ENCODE measurements at places on chromosomes 1 and 21.

DNA sequence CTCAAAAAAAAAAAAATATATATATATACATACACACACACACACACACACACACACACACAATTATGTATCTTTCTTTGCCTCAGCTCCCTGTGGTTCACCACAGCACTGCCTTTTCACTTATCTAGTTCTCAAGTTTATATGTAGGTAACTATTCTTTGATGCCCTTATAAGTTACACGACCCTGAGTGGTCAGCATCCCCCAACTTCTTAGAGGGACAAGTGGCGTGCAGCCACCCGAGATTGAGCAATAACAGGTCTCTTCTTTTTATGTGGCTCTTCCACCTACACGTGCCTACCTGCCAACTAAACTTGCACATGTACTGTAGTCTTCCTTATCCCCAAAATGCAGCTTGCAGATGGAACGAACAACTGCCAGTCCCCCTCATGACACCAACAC, 120.8 kb downstream of the GABPA start:
- no peak for DNase-seq

DNA sequence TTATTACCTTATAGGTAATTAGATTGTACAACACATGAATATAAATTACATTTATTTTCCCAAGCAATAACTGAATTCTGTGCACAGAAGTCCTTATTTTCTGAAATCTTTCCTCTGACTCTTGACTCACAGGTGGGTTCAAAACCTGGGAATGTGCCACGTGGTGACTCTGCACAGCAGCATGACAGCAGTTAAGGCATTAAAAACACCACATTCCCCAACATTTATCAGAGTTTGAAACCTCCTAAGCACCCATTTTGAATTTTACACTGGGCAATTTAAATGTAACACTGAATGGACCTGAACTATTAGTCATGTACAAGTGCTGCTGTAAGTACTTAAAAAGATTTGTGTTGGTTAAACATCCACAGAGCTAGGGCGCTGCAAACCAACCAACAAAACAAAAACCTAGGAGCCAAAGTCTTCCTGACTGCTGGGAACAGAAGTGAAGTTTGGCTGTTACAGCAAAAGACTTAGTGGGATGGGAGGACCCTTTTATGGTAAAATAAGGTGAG, 480.6 kb upstream of the CXADR start:
- no peak for DNase-seq

DNA sequence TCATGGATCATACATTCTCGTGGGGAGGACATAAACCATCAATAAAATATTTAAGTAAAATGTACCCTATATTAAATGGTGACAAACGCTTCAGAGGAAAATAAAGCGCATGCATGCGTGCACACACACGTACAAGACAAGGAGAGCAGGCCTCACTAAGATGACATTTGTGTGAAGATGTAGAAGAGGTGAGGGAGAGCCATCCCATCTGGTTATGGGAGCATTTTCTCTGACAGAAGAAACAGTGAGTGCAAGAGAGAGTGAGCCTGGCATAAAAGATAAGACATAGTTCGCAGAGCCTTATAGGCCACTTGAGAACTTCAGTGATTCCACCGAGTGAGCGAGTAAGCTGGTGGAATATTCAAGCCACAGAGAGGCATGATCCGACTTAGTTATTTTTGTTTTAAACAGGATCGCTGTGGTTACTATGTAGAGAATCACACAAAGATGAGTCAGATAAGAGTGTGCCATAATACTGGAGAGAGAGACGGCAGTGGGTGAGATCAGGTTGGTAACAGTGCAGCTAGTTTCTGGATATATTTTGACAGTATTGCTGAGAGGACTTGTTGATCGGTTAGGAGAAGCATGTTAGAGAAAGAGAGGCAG, 624.2 kb downstream of the PLPP3 start:
- no peak for DNase-seq

DNA sequence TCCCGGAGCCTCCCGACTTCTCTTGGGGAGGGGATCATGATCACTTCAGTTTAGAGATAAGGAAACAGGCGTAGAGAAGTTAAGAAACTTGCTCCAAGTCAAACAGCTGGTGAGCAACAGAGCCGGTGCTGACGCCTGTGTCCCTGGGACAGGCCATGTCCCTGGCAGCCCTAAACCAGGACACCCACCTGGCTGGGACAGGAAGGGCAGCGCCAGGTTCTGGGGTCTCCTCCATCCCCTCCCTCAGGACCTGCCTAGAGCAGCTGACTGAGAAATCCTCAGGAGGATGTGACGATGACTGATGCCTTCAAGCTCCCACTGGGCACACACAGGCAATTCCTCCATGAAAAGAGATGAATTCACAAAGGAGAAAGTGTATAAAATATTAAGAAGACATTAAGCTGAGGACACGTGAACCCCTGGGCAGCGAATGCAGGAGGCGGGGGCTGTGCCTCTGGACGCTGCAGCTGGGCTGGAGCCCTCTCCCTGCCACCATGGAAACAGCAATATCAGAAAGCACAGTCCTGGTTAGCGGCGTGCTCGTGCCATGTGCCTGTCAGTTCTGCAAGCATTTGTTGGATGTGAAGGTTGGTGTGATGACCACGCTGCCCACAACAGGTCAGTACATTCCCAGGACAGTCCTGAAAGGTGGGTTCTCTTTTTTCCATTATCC, 40.1 kb upstream of the C1orf174 start:
- no peak for DNase-seq

- DNase-seq, result no peak
Observed at GRCh38 chr21:31658053-31658452, 1.4 kb upstream of the SOD1 start.

- no peak for DNase-seq
Observed at GRCh38 chr1:170686291-170686690, 22.4 kb downstream of the PRRX1 start.

- DNase-seq, result no peak
Observed at GRCh38 chr1:167446966-167447365, 71.4 kb downstream of the CD247 start.

- no peak for DNase-seq
Observed at GRCh38 chr1:30527511-30528140, 195.8 kb downstream of the MATN1 start.

DNA sequence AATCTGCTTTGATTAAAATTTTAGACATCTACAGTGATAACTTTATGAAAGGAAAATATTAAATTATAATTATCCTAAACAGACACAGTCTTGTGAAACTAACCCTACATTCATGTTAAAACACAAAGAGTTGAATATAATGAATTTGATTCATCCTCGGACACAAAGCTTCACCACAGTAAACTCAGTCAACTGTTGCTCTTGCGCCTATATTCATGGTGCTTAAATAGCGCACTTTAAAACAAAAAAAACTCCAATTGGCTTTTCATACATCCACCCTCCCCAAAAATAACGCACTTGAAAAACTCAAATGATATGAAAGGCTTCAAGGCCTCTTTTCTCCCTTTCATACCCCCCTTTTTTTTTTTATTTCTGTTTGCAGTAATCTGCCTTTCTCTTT, 260.3 kb downstream of the FAF1 start:
- DNase-seq, result no peak

DNA sequence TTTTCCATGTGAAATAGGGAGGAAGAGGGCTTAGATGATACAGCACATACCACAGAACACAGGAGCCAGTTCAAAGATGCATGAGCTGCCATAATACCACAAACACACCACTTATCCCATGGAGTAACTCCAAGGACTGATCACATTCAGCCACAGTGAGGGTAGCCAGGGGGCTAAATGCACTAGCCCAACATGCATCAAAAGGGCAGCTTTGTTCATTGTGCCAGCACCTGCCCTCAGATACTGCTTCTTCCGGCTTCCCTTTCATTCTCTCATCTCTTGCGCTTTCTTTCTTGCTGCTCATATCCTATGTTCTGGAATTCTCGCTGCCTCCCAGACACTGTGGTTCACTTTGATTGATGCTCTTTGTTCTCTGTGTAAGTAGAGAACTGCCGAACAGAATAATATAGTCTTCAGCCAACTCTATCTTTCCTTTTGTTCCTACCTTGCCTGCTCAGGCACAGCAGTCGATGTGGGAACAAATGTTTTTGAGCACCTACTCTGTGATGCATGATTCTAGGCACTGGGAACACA, 50.0 kb upstream of the SYT6 start:
- no peak for DNase-seq

GRCh38 chr1:2645776-2646175, 13.0 kb upstream of the MMEL1 start:
- DNase-seq, result no peak

GRCh38 chr1:25484096-25484495, 53.4 kb downstream of the MACO1 start:
- DNase-seq, result no peak

DNA sequence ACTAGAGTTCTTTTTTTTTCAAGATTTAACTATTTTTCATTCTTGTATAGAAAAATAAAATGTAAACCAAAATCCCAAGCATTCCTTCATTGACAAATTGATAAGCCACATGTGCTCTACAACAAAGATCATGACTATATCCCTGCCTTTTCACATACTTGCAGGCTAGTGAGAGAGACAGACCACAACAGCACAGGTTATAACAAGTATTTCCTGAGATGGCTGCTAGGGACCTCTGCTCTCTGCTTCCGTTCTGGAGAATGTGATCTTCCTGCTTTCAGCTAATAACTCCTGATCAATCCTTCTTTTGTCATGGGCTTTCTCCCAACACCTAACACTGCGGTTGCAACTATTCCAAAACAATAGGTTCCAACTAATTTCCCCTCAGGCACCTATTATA, 14.0 kb upstream of the SPRR2F start:
- DNase-seq, result no peak

- no peak for DNase-seq
Observed at GRCh38 chr1:232040260-232040659, 413.7 kb downstream of the DISC1 start.

- no peak for DNase-seq
Observed at GRCh38 chr1:32307324-32307723, 15.4 kb downstream of the HDAC1 start.

DNA sequence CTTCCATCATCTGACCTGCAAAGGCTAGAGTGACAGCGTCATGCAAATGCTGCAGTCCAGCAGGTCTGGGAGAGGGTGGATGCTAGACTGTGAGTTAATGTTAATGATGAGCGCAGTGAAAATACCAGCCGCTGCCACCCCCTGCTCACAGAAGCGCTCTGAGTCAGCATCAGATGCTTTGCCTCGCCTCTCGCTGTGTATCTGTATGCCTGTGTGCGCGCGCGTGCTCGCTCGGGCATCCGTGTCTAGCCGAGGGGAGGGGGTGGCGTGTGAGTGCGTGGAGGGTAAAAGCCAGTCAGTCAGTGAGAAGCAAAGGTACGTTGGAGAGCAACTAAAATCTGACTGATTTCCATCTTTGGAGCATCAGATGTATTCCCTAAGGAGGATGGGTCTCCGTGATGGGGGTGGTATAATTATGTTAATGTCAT, 858.7 kb downstream of the USP25 start:
- peak; percentile 34 for DNase-seq

- no peak for DNase-seq
Observed at GRCh38 chr21:36082237-36082664, 12.4 kb downstream of the CBR1 start.

- no peak for DNase-seq
Observed at GRCh38 chr1:19623523-19623922, 20.6 kb upstream of the NBL1 start.

DNA sequence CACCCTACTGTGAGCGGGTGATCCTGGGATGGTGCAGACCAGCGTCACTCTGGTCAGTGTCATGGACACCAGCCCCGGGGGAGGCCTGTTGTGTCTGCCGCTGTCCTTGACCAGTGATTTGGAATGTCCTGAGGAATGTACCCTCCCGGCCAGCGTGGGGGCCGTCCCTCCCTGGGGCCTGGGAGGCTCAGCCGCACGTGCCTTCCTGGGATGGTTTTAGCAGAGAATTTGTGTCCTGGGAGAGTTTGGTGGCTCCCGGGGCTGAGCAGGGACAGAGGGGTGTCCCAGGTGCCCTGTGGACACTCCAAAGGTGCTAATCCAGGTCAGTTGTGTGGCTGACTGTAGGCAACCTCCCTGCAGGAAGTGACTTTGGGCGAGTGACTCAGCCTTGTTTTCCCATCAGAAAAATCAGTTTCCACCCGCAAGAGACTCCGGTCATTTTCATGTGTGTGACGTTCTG, 6.2 kb downstream of the ARHGEF16 start:
- no peak for DNase-seq

DNA sequence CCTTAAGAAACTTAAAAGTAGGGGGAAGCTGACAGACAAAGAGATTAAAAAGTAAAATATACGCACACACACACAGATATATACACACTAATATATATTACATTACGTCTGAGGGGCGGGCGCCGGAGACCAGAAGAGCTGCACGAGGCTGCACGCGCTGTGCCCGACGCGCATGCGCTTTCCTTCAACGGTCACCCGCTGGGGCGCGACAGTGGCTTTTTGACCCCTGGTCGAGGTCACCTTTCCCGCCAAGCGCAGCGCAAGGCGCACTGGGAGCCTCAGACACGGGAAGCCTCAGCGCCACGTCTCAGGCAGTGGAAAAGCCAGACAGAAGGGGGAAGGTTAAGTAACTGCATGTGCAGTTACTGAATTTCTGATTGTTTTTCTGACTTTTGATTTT, at the start of gene HORMAD1:
Gene HORMAD1, minus strand, starts transcription at position 193 of the 400 bp plus-strand sequence. CDS start 1,390 bp downstream, outside the sequence.
- no peak for DNase-seq

DNA sequence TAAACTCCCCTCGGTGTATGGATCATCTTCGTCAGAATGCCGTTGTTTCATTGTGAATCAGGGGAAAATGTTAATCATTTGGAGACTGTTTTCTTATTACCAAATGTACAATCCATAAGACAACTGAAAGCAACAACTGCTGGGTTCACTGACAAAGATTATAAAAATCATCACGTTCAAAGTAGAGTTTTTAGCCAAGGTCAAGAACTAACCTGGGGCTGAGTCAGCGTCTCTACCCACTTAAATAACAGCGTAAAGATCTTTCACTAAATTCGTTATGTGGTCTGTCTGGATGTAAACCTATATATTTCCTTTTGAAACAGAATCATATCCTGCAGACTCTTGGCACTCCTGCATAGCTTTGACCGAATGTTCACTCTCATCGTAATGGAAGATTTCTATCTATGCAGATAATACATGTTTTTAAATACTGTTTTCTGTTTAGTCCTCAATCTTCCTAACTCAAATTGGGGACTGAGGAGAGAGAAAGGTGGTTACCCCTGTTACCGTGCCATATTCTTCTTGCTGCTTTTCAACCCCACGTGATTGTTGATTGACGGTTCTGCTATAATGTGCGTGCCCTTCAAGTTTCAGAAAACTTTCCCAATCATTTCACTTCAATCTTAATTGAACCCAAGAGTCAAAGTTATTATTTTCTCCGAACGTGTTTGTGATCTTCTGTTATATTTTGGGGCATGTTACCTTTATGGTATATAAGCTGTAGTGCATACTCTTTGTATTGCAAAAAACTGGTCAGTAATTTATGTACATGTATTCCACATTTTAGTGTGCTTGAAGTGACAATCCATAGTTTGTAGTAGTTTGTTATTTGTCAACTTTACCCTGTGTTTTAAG, 15.6 kb upstream of the NCMAP start:
- no peak for DNase-seq

DNA sequence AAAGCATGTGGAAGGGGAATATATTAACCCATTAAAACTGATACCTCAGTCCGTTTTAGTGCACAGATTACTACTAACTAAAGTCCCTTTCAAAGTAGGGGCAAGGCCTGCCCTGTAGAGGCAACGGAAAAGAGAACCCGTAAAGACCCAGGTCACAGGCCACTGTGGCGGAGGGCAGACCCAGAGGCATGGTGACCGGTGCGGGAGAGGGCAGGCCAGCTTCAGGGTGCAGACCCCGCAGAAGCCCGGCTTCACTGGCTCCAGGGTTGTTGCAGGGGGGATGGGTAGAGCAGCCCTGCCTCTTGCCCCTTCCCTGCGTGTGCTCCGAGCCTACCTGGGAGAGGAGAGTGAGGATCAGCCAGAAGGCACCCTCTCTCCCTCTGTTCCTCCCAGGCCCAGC, 17.7 kb downstream of the CNTN2 start:
- DNase-seq, result no peak
